ENCODE measurements at places on chromosomes 2 and 18. TPM values are rescaled to one million over a fixed set of nuclear protein-coding genes. Genes with fewer than 3 reads are reported as not detected.

DNA sequence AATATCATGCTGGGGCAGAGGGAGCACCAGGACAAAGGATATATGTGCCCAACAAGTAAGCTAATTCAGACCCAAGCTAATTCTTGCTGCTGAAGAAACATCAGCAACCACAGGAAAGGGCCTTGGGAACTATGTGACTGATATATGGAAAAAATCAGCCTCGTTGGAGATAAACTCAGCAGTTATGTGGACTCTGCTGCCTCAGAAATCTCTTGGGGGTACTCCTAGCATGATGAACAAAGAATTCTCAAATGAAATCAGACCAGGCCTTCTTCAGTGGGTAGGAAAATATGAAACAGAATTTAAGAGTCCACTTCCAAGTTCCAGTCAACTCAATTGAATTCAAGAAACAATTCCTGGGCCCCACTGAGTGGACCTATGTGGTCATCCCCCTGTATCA lies 367.9 kb downstream of the TNS1 start:
- H3K27ac ChIP-seq, result no peak overlapping the region
- H3K4me1 ChIP-seq, result peaks cover 12% of the 10 kb centered on the region
- H3K27me3 ChIP-seq, result no peaks in the 10 kb centered on the region
- H3K36me3 ChIP-seq, result no peaks in the 10 kb centered on the region
- no peak for DNase-seq

- H3K4me1 ChIP-seq, result peaks cover 8% of the 10 kb centered on the region
- no peak overlapping the region for H3K27ac ChIP-seq
- no peak overlapping the region for H3K4me3 ChIP-seq
- no peaks in the 10 kb centered on the region for H3K36me3 ChIP-seq
- no peaks in the 10 kb centered on the region for H3K27me3 ChIP-seq
These were observed 23.9 kb downstream of the CTLA4 start for GRCh38 chr2:203891474-203891873.

GRCh38 chr2:136257893-136258292 lies 139.9 kb upstream of the CXCR4 start:
- no peak overlapping the region for H3K4me3 ChIP-seq
- H3K36me3 ChIP-seq, result no peaks in the 10 kb centered on the region
- no peaks in the 10 kb centered on the region for H3K27me3 ChIP-seq

MARCO gene
- total RNA-seq, result 0.59 TPM

IGFBP5 gene
- total RNA-seq, result 292 TPM

XIRP2 gene
- total RNA-seq, result 0.59 TPM

UGT1A5 gene
- total RNA-seq, result not detected

Measured in spinal cord (tissue), 10 donors.